NCI-H2081 treated with DMSO at 0.1 percent for 48 hours (cell line): ENCODE measurements at places on chromosomes 16 and 17.

DNA sequence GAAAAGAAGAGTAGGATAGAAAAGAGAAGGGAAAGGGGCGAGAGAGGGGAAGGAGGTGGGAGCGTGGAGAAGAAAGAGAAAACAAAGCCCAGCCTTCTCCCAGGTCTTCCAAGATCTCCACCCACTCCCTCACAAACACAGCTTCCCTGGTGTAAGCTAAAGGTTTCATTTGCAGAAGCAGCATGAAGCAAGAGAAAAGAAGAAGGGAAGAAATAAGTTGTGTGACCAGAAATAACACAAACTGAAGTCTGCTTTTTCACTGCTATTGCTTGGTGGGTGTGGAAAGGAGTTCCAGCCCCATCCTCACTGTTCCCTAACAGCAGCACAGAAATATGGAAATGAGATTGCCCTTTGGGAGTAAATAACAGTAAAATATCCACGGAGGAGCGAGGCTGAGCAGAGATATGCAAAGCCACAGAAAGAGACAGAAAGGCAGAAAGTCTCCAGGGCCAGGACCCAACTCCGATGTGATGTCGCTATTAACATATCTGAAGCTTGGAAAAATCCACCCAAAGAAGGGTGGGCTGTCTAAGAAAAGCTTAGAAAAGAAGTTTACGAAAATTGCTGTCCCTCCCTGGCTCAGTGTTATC lies 10.3 kb upstream of the GAS7 start:
- DNase-seq = no peak

GRCh38 chr17:9798724-9799123 lies 7.3 kb upstream of the DHRS7C start:
- DNase-seq = no peak

DNA sequence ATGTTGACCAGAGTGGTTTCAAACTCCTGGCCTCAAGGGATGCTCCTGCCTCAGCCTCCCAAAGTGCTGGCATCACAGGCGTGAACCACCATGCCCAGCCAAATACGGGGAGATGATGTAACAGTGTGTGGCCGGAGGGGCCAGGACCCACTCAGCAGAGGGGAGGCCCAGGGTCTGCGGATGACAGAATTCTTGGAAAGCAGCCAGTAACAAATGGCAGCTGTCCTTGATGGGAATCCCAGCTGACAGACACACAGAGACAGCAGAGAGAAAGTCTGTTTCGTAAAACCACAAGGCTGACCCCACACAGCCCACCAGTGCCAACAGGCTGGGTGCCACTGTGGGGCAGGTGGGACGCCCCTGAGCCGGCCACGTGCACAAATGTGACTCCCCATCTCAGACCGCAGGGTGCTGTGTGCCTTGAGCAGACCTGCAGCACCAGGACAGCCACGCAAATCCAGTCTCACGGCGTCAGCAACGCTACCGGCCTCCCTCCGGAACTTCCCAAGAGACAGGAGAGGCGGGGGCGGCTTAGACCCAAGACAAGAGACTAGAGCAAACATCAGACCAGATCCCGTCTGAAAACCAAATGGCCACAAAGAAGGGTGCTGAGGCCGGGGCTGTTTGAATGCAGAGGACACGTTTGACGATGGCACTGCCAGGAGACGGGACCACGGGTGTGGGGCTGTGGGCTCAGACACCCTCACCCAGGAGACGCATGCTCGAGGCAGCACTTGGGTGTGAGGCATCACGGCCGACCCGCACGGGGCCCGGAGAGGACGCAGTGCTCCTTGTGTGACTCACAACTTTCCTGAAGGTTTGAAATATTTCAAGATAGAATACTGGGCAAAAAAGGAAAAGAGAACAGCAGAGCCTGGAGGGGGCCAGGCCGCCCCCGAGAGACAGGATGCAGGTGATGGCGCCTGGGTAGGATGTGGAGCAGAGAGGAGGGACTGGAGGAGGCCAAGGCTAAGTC lies 24.6 kb downstream of the CTU2 start:
- DNase-seq = no peak

DNA sequence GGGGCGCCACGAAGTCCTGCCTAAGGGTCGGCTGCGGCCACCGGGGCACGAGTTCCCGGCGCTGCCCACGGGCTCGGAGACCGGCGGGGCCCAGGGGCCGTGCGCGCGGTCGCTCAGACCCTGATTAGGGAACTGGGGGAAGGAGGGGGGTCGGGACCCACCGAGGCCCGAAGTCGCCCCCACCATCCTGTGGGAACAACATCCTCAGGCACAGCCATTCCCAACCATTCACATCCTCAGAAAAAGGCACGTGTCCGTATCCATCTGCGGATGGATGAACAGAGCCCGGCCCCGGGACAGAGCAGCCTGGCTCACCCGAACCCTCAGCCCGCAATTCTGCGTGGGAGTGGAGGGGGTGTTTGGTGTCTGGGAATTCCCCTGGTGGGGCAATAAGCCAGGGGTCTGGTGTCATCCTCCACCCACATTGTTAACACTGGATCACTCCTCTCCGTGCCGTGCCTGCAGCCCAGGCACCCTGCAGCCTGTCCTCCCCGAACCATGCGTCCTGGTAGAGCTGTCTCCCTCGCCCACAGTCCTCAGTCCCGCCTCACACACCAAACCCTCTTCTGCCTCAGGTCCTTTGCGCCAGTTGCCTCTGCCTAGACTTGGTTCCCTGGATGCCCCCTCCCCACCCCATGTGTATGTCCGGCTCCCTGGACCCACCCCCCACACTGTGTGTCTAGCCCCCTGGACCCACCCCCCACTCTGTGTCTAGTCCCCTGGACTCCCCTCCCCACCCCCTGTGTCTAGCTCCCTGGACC lies 789 bp upstream of the CCDC57 start:
- peak; percentile 11 for DNase-seq

DNA sequence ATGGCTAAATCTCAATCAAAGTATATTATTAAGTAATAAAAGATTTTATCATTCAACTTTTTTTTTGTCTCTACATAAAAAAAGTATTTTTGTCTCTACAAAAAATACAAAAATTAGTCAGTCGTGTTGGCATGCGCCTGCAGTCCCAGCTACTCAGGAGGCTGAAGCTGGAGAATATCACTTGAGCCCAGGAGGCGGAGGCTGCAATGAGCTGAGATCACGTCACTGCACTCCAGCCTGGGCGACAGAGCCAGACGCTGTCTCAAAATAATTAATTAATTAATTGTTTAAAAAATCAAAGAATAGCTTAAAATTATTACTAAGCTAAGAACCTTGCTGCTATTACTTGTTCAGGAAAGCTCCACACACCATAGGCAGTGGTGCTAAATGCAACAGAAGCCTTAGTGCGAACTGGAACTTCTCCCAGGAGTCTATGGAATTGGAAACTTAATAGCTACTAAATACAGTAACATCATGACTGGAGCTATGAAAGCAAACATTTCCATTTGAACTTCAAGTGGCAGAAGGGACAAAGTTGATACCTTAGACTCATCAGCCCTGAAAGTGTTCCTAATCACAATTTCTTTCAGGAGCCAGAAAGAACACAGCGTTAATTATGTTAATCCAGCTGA lies 22.6 kb downstream of the ADCY9 start:
- DNase-seq = no peak

GRCh38 chr17:75679706-75680211 lies 12.6 kb downstream of the SAP30BP start:
- no peak for DNase-seq

DNA sequence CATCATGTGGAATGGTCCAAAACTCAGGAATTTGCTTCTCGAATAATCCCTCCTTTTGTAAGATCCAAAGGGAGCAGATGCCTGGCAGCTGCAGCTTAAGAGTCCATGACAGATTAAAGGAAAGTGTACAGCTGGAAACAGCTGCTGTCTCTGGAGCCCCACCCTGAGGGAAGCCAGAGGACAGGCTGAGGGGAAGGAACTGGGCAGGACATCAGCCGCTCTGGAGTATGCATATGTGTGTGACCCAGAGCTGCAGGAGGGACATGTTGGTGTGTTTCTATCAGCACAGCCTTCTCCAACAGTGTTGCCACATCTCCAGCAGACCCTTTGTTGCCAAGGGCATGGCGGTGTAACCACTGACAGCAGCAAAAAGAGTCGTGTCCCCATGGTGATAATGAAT lies 46.2 kb downstream of the CYB561 start:
- no peak for DNase-seq

DNA sequence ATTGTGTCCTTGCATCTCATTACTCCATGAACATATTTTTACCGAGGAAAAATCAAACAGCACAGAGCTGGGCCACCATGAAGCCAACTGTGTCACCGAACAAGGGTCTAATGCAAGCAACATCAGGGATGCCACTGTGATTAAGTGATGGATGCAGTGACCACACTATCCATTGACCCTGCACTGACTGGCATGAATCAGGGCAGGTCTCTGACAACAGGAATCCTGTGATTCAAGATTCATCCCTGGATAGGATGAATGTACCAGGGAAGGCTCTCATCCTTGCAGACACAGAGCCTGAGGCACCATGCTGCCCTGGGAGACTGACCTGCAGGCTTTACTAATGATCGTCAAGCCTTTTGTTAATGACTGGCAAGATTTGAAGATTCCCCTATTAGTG lies 41.5 kb upstream of the ZFHX3 start:
- DNase-seq = no peak

DNA sequence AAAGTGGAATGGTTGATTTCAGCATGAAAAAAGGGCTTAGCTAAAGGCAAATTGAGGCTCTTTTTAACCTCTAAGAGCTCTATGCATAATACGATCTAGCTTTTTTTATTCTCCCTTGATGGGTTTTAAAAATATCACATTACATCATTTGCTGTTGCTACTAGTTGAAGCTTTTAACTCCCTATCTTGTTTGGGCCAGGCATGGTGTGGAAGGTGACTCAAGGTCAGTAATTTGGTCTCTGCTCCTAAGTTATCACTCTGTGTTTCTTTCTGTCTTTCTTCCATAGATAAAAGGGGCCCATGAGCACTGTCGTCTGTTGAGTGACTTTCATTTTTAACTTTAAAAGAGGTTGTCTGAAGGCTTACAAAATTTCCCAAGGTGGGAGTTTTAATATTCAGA lies 58.1 kb upstream of the GOT2 start:
- no peak for DNase-seq

DNA sequence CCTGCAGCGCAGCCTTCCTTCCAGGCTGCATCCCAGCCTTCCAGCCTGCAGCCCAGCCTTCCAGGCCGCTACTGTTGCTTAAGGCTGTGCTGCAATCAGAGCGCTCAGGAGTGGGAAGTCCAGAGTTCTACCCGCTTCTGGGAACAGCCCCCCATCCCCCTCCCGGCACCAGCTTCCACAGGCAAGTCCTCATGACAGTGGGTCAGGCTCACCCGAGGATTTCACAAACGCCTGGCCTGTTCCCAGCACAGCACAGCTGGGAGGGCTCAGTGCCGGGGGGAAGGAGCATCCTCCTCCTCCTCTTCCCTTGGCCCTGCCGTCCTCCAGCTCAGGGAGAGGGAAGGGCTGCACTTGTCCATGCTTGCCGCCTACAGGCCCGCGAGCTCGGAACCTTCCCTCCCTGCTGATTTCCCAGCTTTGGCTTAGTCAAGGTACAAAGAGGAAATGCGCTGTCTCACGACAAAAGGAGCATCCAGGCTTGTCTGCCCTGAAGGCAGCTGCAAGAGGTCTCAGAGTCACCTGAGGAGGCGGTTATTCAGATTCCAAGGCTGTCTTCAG lies 8.3 kb downstream of the SOCS3 start:
- no peak for DNase-seq

DNA sequence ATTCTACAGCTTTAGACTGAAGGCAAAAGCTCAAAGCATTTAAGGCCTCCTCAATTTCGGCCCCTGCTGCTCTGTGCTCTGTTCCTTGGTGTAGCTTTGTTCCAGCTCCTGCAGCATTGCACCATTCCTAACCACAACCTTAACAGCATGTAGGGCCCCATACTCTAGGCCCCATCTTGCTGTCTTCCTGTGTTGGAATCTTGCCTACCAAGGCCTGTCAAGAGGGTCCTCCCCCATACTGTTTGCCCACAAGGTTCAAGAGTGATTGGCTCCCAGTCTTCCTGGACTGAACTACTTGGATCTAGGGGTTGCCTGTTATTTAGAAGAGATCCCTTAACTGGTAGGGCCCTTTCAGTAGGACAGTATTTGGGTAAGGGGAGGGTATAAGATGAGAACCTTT lies 26.8 kb downstream of the TRPV2 start:
- no peak for DNase-seq

GRCh38 chr17:350706-351448 lies 1.7 kb downstream of the RPH3AL start:
- no peak for DNase-seq

DNA sequence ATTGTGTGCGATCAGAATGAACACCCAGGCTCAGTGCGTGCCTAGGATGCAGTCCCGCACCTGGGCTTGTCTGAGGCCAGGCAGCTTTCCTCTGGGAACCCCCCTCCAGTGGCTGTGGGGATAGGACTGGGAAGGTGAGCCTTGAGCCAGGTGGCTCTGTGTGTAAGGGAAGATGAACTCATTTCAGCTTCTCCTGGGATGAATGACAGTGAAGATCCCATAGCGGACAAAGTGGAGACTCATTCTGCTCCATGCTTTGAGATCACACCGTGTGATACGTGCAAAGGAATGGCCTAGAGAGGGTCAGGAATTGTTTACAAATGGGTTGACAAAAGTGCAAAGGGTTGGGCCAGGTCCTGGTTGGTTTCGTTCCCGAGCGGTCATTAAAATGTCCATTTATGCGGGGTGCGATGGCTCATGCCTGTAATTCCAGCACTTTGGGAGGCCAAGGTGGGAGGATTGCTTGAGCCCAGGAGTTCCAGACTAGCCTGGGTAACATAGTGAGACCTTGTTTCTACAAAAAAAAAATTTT lies 15.8 kb downstream of the GPRC5C start:
- no peak for DNase-seq

GRCh38 chr17:27994586-27994985 lies 47.9 kb upstream of the NLK start:
- no peak for DNase-seq

DNA sequence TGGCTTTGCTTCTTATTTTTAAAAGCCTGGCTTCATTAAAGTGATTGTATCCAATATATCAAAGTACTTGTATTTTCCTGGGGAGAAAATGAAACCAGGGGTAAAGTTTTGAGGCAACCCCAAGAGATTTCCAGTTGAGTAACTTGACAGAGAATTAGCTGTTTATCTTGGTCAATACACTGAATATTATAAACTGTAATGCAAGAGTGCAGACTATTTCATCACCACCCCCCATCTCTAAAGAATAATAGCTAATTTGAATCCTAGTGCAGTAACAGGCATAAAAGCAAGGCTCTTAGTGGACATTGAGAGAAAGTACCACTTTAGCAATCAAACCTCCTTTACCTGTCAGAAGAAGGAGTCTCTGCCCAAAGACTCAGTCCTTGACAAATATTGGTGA lies 27.0 kb downstream of the IRX6 start:
- no peak for DNase-seq

DNA sequence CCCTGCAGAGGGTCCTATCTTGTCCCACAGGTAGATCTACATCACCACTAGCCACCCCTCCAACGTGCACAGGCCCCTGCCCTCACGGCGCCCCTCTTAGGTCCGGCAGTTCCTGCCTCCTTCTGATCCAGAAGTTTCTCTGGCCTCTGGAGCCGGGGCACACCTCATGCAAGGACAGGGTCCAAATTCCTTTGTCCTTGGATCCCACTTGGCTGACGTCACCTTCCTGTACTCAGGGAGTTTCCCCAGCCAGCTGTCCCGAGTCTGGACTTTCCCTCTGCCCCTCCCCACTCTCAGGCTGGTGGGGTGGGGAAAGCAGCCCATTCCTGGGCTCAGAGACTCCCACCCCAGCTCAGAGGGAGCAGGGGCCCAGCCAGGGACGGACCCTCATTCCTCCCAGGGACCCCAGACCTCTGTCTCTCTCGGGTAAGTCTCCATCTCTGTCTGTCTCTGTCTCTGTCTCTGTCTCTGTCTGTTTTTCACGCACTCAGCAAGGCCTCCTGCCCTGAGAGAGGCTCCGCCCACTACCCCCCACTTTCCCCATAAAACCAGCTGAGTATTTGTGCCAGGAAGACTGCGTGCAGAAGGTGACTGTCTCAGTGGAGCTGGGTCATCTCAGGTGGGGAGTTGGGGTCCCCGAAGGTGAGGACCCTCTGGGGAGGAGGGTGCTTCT lies at the start of gene IL32:
Gene IL32 (plus strand): TSS at position 572 of the 673 bp plus-strand sequence. CDS start 172 bp downstream, outside the sequence.
- DNase-seq = no peak
